ENCODE measurements at places on chromosomes 2 and 18.

DNA sequence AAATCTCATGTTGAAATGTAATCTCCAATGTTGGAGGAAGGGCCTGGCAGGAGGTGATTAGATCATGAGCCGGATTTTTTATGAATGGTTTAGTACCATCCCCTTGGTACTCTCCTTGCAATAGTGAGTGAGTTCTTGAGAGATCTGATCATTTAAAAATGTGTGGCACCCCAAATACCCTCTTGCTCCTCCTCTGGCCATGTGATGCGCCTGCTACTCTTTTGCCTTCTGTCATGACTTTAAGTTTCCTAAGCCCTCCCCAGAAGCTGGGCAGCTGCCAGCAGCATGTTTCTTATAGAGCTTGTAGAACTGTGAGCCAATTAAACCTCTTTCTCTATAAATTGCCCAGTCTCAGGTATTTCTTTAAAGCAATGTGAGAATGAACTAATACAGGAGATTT, 72.6 kb upstream of the FIGN start:
- peak; percentile 35 for DNase-seq

GRCh38 chr2:114122930-114123329, 233.0 kb downstream of the ACTR3 start:
- DNase-seq: no peak

DNA sequence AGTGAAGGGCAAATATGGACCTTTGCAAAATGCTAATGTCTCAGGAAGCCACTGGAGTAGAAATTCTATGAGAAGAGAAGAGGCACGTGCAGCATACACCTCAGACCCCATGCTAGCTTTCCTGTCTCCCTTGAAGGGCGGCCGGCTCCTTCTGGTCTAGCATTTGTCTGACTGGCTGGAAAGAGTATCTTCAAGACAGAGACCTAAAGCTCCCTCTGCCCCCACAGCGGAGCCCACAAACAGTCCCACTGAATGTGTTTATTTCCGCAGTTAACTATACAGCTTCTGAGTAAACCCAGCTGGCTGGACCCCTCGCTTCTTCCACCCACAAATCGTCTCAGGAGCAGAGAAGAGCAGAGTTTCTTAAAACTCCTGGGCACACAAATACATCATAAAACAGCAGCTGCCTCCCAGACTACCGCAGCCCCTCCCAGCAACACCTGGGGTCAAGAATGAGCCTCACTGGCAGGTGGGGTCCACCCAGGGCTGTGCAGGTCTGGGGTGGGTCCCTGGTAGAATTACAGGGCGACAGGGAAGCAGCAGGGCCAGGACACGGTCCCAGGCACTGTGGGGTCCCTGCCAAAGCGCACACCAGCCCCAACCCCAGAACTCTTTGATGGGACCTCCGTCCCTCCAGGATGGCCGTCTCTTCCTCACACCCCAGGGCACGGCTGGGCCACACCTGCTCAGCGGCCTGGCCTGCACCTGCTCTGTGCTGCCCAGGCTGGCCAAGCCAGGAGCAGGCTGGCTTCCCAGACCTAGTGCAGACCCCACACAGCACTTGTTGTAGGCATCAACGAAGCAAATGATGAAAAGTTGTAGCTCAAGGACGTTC, 103.8 kb downstream of the PXDN start:
- no peak for DNase-seq

DNA sequence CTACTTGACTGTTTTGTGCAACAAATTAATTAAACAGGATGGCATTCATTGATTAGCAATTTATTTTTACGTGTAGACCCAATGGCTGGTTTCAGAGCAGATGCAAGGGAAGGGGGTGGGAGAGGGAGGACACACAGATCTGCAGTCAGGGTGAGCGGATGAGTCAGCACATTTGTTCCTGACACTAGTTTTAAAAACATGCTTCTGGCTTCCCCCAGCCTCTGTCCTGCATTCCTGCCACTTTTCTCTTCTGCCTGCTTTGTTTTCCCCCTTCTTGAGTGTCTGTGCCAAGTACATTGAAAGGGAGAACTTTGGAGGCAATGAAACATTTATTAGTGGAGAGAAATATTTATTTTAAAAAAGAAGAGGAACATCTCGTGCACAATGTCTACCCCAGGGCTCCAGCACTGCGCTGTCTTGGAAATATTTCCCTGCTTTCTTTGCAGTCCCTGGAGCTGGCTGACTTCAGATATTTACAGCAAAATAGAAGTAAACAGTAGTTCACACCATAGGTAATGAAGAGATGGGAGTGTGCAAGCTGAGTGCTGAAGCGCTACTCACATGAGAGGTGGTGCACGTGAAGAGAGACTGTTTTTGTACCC, 52.2 kb downstream of the NRP2 start:
- peak; percentile 73 for DNase-seq

GRCh38 chr2:234650911-234651310, 154.0 kb upstream of the ARL4C start:
- no peak for DNase-seq

GRCh38 chr18:63890950-63891304, 3.4 kb downstream of the SERPINB2 start:
- no peak for DNase-seq

DNA sequence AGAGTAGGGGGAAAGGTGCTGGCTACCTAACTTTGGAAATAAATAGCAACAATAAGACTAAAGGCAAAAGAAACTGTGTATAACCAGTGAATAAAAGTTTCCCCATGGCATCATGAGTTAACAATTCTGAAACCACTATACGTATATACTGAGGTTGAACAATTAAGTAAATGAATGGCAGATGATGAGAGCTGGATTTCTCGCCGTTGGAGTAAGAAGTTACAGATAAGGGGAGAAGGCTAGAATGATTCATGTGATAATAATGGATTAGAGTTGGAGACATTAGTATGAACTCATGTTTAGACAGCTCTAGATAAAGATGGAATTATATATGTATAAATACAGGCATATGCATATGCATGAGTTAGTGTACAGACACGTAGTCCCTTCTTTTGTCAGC, 152.7 kb downstream of the UBR3 start:
- DNase-seq: no peak

DNA sequence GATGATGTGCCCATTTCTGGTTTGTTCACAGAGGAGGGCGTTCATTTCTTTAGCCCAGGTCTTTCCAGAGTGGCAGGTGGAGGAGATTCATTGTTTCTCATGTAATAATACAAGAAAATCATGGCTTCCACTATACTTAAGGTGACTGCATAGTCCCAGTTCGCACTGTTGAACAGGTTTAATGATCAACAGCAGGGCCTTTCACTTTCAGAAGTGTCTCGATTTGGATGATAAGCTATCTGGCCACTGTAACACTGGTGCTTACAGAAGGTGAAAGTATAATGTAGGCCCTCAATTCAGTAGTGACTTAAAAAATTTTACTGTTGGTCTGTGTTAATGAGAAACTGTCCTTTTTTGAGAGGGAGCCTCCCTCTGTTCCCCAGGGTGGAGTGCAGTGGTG, 1.4 kb downstream of the RMC1 start:
- no peak for DNase-seq

DNA sequence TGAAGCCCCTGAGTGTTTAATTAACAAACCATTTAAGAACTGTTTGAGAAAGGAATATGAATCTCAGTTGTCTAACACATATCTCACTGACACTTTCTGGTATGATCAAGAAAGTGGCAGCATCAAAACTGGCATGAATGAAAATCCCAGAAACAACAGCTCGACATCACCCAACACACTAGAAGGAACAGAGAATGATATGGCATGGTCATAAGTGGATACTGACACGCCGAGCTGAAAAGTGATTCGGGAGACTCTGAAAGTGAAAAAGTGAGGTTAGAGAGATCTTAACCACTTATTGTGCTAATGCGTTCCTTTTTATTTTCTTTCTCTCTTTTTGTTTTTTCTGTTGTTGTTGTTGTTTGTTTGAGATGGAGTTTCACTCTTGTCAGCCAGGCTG, 37.9 kb downstream of the MRPL35 start:
- DNase-seq: no peak

- DNase-seq: no peak
Observed at GRCh38 chr2:70514612-70515055, 39.0 kb downstream of the TGFA start.

DNA sequence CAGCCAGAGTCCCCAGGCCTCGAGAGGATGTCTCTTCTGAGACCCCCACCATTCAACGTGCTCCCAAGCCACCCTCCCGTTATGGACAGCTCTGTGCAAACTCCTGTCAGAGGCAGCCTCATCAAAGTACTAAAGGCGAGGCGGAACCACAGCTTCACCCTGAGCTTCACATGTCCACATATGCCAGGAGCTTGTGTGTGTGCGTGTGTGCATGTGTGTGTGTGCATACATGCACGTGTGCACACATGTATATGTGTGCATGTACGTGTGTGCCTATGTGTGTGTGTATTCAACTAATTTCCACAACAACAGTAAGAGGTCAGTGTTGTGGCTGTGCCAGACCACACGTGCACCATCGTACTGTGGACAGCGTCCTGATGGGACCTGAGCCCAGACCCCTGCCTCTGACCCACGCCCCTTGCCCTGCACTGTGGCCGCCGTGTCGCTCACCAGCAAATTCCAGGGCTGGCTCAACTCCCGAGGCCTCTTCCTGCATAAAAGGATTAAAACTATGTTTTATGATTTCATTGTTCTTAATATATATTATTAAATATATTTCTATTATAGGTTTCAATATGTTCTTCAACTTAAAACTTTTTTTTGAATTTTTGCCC, 444.8 kb downstream of the EIPR1 start:
- no peak for DNase-seq

- peak; percentile 24 for DNase-seq
Observed at GRCh38 chr2:156663757-156664409, 227.7 kb downstream of the GPD2 start.

GRCh38 chr18:34583895-34584294, 126.2 kb upstream of the DTNA start:
- peak; percentile 62 for DNase-seq

- DNase-seq: no peak
Observed at GRCh38 chr2:25548601-25549000, 124.8 kb downstream of the DTNB start.
